Lower leg skin (tissue), 4 donors: ENCODE measurements at places on chromosomes 2 and 18.

DNA sequence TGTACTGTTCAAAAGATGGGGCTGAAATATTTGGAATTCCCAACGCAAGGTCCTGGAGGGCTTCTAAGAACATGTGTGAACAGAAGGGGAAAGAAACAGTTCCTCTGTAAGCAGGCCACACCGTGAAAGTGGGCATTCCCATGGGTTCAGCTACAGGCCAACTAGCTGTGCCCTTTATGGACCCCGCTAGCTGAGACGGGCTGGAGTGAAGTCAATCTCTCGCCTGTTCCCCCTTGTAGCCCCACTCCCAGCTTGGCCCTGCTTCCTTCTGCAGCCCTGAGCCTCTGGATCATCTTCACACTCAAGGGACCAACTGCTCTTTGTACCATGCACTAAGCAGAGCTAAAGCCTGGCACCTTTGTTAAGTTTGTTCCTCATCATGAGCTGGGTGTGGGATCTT, 55.4 kb downstream of the POLR1A start:
- peak; percentile 54 for DNase-seq

DNA sequence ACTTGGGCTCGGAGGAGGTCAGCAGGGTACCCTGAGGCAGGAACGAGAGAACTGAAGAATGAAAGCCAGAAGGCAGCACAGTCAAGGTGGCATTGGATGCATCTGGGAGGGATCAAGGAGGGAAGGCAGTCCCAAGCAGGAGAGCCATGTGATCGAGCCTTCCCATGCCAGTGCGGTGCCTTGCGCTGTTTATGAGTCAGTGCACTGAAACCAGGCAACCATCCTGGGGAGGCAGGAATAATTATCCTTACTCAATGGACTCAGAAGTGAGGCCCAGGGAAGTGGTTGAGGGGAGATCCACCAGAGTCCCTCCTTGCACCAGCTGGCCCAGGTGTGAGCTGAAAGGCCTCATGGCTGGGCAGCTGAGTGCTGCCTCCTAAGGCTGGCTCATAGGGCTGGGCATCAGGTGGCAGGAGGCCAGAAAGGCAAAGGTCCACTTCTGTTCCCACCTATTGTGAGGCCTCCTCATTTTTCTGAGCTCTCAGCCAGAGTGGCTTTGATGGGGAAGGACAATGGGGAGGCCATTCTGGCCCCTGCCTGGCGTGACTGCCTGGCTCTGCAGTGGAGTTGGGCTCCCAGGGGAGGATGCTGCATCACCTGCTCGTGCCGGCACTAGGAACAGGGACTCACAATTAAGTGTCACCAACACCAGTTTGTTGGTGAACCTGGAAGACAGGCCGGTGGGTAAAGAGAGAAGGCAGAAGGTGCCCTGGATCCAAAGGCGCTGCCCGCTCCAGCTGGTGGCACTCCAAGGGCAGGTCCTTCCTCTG, 82.3 kb downstream of the TFCP2L1 start:
- no peak for DNase-seq

DNA sequence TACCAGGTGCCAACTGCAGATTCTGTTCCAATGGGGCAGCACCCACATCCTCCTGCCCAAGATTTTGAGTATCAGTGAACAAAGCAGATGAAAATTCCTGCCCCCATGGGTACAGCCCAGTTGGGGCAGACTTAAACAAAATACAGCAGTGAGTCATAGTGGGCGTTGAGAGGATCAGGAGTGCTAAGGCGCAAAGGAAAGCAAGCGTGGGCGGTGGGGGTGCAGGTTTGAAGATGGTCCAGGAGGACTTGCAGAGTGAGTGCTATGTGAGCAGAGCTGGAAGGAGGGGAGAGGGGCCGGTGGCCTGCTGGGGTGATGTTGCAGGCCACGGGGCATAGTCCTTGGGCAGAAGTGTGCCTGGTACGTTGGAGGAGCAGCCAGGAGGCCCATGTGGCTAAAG, 24.7 kb downstream of the STEAP3 start:
- no peak for DNase-seq

GRCh38 chr18:74892066-74892627, 294.5 kb downstream of the ZNF407 start:
- no peak for DNase-seq

GRCh38 chr2:61714210-61714609, 139.7 kb downstream of the FAM161A start:
- DNase-seq, result no peak

- no peak for DNase-seq
Measured at GRCh38 chr2:40202798-40203400, 249.0 kb downstream of the SLC8A1 start.

DNA sequence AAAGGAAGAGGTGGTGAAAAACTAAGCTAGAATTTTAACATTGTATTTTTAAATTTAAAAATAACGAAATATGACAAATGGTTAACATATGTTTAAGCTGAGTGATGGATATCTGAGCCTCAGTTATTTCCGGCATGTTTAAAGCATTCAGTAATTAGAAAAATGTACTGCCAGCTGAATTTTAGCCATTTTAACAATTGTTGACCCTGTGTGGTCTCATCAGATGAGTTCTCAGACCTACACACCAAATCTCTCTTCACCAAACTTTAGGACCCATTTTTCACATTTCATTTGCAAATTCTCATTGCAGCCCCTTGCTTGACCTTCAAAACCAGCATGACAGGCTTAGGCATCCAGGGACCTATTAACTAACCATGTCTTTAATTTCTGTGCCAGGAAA, 91.5 kb upstream of the RGPD4 start:
- no peak for DNase-seq

DNA sequence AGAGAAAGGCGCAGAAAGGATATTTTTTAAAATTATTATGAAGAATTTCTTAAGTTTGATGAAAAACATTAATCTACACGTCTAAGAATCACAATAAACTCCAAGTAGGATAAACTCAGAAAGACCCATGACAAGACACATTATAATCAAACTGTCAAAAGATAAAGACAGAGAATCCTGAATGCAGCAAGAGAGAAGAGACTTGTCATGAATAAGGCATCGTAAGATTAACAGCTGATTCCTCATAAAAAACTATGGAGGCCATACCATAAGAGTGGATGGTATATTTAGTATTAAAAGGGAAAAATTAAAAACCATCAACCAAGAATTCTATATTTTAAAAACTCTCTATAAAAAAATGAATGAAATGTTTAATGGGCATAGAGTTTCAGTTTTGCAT, 39.1 kb downstream of the SRBD1 start:
- DNase-seq, result no peak

DNA sequence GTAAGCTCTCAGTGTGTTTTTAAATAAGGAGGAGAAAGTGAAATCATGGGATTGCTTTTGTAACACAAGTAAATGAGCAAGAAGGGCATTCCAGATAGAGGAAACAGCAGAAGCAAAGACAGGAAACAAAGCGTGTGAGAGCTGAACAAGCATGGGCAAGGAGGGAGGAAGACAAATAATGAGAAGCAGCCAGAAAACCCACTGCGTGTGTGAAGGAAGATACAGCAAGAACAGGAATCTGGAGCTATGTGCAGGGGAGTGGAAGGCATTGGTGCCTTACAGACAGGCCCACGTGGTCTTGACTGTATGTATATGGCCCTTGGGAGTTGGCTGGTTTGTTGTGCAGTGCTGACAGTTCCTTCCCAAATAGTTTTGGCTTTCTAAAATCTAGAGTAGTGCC, 88.6 kb downstream of the AAK1 start:
- no peak for DNase-seq

DNA sequence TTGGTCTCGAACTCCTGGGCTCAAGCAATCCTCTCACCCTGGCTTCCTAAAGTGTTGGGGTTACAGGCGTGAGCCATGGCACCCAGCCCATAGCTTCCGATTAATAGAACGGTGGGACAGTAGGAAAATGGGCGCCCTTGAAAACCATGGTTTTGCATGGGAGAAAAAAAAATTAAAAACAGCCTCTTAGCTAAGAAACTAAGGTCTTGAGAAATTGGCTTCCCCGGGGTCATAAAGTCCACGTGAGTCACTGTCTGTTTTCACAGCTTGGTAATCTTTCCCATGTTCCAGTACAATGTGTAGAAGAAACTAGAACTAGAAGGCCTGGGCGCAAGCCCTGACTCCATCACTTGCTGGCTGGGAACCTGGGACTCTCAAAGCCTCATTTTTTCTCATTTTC, 20.7 kb downstream of the B3GNT2 start:
- DNase-seq, result peak; percentile 88

GRCh38 chr2:85760371-85760770, 6.6 kb downstream of the ATOH8 start:
- no peak for DNase-seq

DNA sequence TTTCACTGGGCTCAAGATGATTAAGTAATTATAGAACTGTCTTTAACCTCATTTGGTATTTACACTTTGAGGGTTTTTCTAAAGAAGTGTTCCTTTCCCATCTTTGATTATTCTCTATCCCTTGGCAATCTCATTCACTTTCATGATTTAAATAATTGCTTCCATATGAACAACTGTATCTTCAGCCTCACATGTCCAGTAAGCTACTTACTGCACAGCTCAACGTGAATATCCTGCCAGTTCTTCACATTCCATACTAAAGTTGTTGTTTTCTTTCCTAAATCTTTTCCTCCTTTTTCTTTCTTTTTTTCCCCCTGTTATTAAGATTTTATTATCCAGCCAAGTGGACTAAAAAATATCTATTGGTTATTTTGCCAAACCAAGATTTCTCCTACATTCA, 37.7 kb downstream of the ZC3H15 start:
- no peak for DNase-seq

DNA sequence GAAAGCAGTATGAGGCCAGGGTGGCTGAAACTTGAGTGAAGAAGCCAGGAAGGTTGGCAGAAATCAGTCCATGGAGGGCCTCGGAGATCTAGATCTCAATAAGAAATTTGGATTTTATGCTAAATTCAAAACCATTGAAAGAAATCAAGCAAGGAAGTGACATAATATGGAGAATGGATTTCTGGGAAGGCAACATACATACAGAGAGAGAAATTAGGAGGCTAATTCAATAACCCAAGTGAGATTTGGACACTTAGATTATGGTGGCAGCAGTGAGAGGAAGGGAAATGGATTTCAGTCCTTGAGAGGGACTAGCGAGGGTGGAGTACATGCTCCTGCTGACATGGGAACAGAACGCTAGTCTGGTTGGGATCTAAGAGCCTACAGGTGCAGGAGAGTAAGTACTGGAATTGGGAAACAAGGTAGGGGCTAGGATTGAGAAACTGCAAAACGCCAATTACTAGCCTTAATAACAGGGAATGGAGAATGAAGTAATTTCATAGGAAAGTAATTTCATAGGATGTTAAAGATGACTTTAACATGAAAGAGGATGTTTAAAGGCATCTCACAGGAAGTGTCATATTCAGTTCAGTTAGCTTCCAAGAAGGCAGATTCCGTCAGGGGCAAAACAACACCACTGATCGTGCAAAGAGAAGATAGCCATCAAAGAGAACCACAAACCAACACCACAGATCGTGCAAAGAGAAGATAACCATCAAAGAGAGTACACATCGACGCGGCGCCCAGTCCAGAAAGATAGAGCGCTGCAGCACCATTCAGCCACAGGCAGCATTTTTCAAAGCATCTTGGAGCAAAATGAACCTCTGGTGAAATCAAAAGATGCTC, 27.2 kb downstream of the CDKL4 start:
- DNase-seq, result no peak

GRCh38 chr2:54289917-54290316, 33.9 kb upstream of the TSPYL6 start:
- DNase-seq, result no peak

DNA sequence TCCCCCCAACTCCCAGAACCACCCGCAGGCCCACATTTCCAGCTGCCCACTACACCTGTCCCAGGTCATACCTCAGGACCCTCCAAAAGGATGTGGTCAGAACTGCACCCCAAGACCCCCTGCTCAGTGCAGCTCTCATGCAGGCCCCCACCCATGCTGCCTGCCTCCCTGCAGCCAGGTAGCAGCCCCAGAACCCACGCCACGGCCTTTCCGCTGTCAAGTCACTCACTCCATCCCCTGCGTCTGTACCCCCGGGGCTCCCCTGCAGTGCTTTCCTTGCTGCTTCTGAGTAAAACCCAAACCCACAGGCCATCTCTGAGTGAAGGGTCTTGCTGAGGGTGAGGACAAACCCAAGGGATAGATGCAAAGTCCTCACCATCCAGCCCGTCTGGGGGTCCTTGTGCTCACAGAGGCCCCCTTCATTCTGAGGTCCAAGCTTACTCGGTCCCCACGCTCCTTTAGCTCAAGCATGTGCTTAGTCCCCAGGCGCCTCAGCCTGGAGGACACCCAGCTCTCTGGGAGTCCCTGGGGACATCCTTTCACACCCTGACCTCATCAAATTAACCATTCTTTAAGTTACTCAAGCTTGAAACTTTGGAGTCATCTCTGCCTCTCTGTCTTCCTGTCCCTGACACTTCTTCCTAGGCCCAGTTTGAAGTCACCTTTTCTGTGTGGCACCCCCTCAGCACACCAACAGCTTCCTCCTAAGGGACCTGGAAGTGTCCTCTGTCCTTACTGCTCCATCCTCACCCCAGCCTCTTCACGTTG, 130.1 kb downstream of the SMAD7 start:
- DNase-seq, result no peak
